AG20443 (cell line): ENCODE measurements at places on chromosomes 2 and 18.
A peak's percentile ranks its signal among the peaks of the same experiment; 100 is the strongest.

DNA sequence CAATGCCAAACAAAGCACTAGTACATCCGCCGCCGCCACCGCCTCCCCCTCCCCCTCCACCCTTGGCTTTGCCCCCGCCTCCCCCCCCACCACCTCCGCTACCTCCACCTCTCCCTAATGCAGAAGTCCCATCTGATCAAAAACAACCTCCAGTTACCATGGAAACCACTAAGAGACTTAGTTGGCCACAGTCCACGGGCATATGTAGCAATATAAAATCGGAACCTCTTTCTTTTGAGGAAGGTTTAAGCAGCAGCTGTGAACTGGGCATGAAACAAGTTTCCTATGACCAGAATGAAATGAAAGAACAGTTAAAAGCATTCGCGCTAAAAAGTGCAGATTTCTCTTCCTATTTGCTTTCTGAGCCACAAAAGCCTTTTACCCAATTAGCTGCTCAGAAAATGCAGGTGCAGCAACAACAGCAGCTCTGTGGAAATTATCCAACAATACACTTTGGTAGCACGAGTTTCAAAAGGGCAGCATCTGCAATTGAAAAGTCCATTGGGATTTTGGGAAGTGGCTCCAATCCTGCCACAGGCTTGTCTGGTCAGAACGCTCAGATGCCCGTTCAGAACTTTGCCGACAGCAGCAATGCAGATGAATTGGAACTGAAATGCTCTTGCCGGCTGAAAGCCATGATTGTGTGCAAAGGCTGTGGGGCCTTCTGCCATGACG, 168.0 kb downstream of the ASXL3 start:
- DNase-seq, result no peak

DNA sequence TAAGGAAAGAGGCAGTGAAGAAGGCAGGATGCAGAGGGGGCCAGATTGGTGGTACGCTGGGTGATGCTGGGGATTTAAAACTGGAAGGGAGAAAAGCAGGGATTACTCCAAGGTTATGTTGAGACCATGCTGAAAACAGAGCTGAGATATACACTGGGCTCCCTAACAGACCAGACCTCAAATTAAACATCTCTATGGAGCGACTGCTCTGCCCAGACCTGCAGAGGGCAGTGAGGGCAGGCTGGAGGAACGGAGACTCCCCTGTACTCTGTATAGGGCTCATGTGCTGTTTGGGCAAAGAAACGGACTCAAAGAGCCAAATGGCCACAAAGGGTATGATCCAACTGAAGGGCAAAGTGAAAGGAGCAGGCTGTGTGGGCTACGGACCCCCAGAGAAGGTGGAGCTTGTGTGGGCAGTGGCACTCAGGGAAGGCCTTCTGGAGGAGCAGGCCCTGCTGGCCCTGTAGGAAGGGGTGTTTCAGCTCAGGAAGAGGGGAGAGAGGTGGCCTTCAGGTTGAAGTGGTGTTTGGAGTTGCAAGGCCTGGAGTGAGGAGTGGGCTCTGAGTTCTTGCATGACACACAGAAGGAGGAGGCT, 4.8 kb upstream of the CELF4 start:
- DNase-seq, result no peak

- no peak for DNase-seq
These were observed 97.0 kb upstream of the MC4R start for GRCh38 chr18:60469387-60470100.

GRCh38 chr2:99648178-99648844, 158.5 kb upstream of the REV1 start:
- DNase-seq, result peak; percentile 73

DNA sequence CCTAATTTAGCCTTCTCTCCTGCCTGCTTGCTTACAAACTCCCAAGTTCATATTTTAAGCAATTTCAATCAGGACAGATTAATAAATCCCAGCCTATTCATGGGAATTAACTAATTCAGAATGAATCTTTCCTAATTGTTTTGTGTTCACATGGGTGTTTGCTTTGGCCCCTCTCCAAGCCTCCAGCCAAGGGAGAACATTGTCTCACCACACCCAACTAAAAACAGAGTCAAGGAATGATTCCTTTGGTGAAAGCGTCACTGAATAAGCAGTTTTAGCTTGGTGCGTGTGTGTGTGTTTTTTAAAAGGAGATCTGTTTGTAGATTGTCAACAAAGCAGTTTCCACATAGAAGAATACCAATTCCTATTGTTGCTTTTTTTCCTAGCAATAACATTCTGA, 43.0 kb upstream of the DSG1 start:
- DNase-seq, result no peak

GRCh38 chr18:48575658-48576456, 37.0 kb downstream of the CTIF start:
- no peak for DNase-seq

GRCh38 chr2:332592-332991, 44.7 kb upstream of the ALKAL2 start:
- DNase-seq, result no peak
